Hematopoietic multipotent progenitor cell treated with erythropoietin and hydrocortisone succinate and interleukin-3 and kit ligand, for 17 days (in vitro differentiated cells): ENCODE measurements at places on chromosomes 5 and 9.

DNA sequence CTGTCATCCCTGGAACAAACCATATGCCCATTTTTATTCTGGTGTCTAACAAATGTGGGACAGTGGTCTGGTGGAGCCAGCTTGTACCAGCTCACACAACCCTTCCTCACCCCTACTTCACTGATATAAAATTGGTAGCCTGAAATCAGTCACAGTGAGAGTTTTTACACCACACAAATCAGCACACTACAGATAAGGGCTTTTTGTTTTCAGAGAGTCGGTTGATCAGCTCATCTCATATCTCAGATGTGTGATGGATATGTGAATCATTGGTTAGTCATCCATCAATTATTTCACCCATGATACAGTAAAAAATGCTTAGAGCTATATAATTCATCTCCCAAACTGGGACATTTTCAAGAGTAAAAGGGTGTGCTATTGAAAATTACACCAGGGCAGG lies 529.2 kb downstream of the EBF1 start:
- DNase-seq, result no peak

DNA sequence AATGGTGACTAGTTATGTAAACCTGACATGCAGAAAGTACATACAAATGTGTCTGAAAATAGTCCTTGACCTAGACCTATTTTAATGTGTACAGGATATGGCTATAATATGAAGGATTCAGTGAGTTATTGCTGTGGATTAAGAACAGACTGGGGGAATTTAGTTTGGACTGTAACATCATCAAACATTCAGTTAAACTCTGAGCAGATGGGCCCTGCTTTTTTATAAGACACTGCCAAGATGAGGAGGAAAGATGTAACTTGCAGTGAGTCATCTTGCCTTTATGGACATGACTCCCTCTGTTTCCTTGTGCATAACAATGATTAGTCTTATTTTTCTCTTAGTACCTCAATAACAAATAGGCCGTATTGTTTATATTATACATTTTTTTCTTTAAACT lies 12.2 kb downstream of the PPP3R2 start:
- no peak for DNase-seq

GRCh38 chr9:136019681-136020060 lies 58.5 kb upstream of the UBAC1 start:
- DNase-seq, result no peak

DNA sequence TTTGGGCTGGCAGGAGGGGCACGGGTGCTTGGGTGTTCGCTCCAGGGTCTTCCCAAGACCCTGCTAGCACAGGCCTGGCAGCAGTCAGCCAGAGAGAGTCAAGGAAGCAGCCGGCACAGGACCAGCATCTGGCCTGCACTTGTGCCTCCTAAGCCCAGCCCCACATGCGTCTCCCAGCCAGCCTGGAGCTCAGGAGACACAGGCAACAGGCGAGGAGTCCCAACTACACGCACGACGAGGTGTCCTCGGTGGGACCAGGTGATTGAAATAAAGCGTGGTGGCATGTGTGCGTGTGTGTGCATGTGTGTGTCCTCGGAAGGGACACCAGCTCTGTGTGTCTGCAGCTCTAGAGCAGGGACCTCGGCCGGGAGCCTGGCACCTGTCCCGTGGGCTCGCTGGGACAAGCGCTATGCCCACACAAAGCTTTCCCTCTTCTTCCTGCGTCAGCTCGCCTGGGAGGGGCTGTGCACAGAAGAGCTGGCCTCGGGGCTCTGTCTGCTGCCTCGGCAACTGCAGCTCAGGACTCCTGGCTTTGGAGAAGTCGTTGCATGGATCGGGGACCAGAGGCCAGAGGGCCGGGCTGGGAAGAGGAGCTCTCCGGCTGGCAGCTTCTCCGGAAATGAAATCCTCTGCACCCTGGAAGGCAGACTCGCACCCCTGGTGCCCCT lies 14.7 kb upstream of the SLC9A3 start:
- no peak for DNase-seq

DNA sequence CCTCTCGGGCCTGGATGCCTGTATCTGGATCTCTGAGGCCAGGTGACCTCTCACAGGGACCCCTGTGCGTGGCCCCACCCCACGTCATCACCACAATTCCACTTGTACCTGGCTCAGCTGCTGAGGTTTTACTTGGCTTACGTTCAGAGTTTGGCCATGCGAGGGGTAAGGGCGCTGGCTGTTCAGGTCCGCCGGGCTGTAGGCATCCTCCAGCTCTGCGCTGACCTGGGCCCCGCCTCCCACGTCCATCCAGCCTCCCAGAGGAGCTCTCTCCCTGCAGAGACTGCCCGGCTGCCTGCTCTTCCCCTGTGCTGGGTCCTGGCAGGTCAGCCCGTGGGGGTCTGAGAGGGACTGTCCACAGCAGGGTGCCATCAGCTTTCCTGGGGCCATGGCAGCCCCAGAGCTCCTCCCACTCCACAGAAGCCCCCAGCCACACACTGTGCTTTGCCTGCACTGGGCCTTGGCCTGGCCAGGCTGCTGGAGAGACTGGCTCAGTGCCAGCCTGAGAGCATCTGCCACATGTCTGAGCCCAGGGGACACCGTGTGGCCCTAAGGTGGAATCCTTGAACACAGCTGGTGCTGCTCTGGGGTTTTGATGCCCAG lies 43.6 kb downstream of the SLC6A3 start:
- DNase-seq, result no peak

GRCh38 chr9:87556039-87556438 lies 58.4 kb downstream of the DAPK1 start:
- no peak for DNase-seq

- DNase-seq, result no peak
Measured at GRCh38 chr9:133210609-133211008, 1.6 kb upstream of the OBP2B start.

DNA sequence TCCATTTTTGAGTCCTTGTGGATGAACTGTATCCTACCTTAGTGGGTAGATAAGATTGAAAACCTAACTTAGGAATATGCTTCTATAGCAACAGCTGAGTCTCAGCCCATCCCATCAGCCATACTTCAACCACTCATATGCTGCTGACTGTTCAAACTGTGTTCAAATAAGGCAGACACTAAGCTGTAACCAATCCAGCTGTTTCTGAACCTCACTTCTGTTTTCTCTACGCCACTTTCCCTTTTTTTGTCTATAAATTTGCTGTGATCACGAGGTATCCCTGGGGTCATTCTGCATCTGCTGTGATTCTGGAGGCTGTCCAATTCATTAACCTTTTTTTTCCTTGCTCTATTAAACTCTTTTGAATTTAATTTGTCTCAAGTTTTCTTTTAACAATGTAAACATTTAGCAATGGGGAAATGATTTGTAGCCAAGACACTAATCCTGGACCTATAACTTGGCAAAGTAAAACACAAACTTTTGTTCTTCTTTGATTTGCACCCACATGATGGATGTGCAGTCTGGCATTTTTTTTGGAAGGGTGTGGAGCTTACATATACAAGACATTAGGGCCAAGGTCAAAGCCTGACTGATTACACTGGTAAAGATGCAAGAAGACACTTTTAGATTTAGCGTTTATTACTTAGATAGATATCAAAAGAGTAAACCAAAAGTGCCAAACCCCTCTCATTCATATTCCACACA lies 14.9 kb upstream of the SCGB3A2 start:
- no peak for DNase-seq

DNA sequence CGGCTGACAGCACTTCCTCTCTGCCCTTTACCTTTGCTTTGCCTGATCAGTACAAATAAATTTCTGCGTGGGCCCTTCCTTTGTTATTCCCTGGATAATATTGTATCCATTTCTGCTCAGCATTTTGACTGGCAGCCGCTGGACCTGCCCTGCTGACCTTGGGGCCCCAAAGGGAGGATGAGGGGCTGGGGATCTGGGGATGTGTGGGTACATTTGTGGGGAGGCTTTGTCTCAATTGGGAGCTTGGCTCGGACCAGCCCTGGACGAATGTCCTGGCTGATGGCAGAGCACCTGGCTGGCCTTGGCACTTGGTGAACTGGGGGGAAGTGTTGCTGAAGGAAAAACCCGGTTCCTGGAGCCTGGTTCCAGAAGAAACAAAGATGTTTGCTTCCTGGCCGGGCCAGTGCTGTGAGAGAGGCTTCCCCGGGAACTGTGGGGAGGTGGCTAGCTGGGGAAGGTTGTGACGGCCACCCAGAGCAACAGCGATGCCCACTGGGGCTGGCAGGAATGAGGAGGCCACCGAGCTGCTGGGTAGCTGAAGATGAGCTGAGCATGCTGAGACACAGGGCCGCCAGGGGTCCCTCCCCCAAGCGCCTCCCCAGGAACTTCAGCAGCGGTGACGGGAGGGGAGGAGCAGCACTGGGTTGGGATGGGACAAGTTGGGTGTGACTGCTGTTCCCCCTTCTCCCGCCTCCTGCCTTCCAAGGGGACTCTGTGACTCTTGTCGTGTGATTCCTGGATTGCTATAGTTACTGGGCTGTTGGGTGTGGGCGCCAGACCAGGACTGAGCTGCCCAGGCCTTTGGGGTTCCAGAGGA lies 8.4 kb downstream of the LMX1B start:
- no peak for DNase-seq

DNA sequence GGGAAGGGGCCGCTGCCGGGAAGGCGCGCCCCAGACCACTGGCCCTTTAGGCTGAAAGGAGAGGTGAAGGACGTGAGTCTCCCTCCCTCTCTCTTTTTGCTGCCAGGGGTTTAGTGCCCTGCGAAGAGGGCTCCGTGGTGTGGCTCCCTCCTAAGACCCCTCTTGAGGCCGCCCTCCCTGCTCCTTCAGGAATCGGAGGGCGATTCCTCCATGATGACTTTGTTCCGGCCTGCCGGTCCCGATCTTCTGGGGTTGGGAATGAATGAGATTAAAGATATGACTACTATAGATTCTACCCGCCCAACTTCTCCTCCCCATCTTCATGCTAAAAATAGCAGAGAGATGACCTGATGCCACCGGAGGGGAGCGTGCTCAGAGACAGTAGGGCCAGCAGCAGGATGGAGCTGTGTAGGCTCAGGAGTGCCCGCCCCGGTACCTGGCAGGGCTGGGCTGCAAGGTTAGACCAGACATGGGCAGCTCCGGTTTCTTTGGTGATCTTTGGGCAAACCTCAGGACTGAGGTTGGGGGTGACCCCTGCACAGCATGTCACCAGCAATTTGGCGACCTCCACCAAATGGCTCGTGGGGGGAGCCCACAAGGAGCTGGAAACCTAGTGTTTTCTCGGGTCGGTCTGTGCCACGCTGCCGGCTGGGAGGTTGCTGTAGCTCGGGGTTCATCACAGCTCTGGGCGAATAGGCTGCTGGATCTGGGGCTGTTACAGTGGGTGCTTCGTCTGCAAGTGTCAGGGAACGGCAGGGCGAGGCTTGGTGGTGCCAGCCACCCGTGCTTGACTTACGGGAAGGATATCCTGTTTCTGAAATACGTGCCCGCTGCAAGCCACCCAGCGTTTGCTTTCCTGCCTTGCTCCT lies 1.7 kb downstream of the OLFM1 start:
- no peak for DNase-seq

DNA sequence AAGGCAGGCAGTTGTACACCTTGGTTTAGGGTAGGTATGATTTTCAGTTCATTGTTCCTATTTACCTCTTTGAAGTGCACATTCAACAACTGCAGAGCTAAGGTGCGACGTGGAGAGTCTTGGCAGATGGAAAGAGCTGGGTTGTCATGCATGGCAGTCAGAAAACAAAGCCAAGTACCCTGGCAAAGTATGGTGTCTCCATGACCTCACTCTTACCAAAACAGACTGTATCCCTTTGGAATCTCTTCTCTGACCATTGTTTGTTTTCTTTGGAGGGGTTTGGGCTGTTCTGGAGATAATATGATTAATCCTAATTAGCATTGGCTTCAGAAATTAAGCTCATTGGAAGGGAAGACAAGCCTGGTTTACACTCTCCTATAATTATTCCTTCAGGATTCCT lies 665.7 kb downstream of the DNAH5 start:
- DNase-seq, result no peak

GRCh38 chr9:517993-518392 lies 303.3 kb downstream of the DOCK8 start:
- DNase-seq, result no peak

GRCh38 chr5:179923436-179923835 lies 15.7 kb upstream of the TBC1D9B start:
- DNase-seq, result no peak

DNA sequence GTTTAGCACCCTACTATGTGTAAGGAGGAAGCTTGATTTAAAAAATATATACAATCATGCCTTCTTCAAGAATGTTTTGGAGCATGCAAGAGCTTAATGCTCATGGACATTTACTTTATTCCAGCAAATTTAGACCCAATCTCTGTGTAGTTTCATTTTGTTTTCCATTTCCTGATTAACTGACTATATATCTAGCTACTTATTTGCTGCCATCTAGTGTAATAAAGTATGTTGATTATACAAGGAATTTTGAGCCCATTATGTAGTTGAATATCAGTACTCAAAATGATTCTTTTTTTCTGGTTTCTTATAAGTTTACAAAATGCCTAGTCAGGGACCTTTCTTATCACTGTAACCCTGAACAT lies 100.0 kb upstream of the CCDC152 start:
- DNase-seq, result no peak

DNA sequence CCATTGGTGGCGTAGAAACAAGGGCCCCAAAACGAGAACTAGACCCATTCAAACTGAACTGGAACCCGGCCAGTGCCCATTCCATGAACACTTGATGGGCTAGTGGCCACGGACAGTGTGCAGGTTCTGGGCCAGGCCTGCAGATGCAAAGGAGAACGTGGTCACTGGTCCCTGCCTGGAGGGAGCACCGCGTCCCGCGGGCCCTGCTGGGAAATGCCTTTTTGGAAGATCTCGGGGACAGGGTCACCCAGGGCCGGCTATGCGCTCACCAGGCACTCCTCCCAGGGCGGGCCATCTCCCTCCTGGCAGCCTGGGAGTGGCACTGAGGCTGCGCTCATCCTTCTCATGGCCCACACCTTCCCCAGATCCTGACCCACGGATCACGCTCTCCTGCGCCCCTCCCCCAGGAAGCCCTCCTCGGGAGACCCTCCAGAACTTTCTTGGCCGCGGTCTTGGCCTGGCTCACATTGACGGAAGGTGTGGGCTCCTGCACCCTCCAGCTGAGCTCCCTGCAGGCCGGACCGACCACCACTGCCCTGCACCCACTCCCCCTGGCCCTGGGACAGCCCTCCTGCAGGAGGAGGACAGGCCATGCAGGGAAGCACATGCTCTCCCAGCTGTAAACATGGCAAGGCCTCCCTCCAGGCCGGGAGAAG lies 2.8 kb upstream of the DIPK1B start:
- no peak for DNase-seq

GRCh38 chr5:176339304-176339703 lies 22.3 kb downstream of the KIAA1191 start:
- DNase-seq, result no peak

DNA sequence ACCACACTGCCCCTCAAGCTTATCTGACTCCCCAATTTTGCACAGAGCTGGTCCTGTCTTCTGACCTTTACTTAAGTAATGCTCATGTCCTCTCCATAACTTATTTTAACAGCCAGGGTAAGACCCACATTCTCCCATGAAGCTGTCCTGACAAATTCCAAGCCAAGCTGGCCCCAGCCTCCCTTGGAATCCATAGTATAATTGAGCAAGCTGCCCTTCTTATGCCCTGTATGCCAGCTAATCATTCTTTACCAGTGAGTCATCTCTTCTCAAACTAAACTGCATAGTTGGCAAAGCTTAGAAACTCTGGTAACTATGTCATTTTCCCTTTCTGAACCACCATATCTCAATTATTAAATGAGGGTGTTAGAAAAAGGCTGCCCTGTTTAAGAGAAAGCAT lies 92.4 kb downstream of the NFIB start:
- DNase-seq, result no peak
